ENCODE measurements at places on chromosomes 5 and 9. TPM values are rescaled to one million over a fixed set of nuclear protein-coding genes. Genes with fewer than 3 reads are reported as not detected.

GRCh38 chr5:142446131-142446959, 121.5 kb upstream of the SPRY4 start:
- peaks cover 10% of the 10 kb centered on the region for H3K27me3 ChIP-seq
- H3K4me3 ChIP-seq, result no peak overlapping the region
- H3K4me1 ChIP-seq, result peaks cover 9% of the 10 kb centered on the region
- H3K36me3 ChIP-seq, result no peaks in the 10 kb centered on the region

DNA sequence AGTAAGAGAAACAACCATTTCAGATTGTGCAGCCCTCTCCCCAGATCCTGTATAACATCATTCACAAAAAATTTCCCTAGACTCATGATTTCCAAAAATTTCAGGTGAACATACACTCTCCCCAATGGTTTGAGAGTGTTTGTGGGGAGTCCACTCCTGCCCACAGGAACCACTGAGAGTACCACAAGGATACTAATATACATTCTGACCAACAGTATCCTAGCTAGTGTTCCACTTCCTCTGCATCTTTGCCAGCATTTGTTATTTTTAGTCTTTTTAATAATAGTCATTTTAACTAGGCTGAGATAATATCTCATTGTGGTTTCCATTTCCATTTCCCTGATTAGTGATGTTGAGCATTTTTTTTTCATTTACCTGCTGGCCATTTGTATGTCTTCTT, 155.4 kb downstream of the DTWD2 start:
- no peaks in the 10 kb centered on the region for H3K4me1 ChIP-seq
- no peaks in the 10 kb centered on the region for H3K27me3 ChIP-seq
- H3K36me3 ChIP-seq, result no peaks in the 10 kb centered on the region
- no peak overlapping the region for H3K27ac ChIP-seq
- no peak overlapping the region for H3K4me3 ChIP-seq

GRCh38 chr9:127912296-127912695, 4.5 kb downstream of the ST6GALNAC4 start:
- no peaks in the 10 kb centered on the region for H3K27me3 ChIP-seq
- no peak for DNase-seq
- H3K27ac ChIP-seq, result no peak overlapping the region
- peaks cover 17% of the 10 kb centered on the region for H3K36me3 ChIP-seq
- peaks cover 44% of the 10 kb centered on the region for H3K4me1 ChIP-seq

DNA sequence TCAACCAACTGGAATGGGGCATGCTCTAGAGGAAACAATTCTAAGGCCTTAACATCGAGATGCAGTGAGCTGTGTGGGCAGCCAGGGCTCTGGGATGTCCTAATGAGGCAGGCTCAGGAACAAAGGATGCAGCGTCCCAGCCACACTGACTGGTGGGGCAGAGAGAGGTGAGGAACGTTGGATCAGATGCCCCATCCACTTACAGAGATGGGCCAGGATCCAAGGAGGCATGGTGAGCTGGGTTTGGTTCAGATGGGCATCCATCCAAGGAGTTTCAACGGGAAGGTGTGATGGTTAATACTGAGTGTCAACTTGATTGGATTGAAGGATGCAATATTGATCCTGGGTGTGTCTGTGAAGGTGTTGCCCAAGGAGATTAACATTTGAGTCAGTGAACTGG, 15.5 kb upstream of the MARCHF6 start:
- H3K36me3 ChIP-seq, result no peaks in the 10 kb centered on the region

GRCh38 chr9:72583370-72583769, 62.0 kb downstream of the TMC1 start:
- H3K27me3 ChIP-seq, result peaks cover 3% of the 10 kb centered on the region
- peaks cover 22% of the 10 kb centered on the region for H3K4me1 ChIP-seq
- no peak for DNase-seq
- H3K4me3 ChIP-seq, result no peak overlapping the region
- peaks cover 4% of the 10 kb centered on the region for H3K36me3 ChIP-seq

- H3K4me1 ChIP-seq, result no peaks in the 10 kb centered on the region
- no peaks in the 10 kb centered on the region for H3K36me3 ChIP-seq
- no peak overlapping the region for H3K27ac ChIP-seq
- H3K4me3 ChIP-seq, result no peak overlapping the region
These were observed 11.7 kb downstream of the CAVIN4 start for GRCh38 chr9:100589582-100589981.

DNA sequence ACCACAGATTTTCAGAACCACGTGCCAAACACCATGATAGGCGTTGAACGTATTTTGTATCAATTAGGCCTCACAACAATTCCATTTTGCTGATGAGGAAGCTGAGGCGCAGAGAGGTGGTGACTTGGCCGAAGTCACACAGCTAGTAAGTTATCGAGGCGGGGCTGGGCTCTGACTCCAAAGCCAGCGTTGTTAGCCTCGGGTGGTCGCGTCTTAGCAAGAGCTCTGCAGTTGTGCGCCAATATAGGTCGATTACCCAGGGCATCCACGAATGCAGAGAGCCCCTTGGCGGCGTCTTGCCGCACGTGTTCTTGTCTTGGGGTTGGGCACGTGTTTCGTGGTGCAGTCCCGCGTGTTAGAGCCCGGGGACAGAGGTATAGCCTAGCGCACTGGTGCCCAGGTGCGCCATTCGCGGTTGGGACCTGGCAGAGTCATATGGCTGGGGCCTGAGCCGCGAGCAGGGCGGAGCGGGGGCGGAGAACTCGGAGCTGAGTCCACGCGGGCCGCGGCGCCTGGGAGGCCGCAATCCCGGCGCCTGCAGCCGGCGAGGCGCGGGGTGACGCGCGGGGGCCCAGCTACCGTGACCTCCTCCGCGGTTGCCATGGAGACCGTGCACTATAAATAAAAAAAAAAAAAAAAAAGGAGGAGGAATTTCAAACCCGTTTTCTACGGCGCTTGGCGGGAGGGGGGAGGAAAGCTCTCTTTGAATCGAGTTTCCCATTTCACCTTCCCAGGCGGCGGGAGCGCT, 62.3 kb downstream of the CXXC5 start:
- H3K4me3 ChIP-seq, result peak overlapping the region; percentile 34
- peaks cover 33% of the 10 kb centered on the region for H3K27me3 ChIP-seq
- no peak overlapping the region for H3K27ac ChIP-seq
- no peaks in the 10 kb centered on the region for H3K36me3 ChIP-seq
- DNase-seq, result peak; percentile 42

DNA sequence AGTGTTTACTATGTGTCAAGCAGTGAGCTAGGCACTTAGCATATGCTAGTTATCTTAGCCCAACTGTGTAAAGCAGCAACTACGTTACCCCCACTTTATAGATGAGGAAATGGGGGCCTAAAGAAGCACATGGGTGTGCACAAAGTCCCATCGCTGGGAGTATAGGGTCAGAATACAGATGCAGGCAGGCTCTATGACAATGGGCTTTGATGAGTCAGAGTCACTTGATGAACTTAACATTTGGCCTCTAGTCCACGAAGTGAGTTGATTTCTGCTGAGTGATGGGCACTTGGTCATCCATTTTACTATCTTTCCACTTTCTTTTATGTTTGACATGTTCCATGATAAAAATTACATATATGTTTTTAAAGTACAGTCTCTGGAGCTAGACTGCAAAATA, 204.3 kb downstream of the TRIM32 start:
- H3K27me3 ChIP-seq, result no peaks in the 10 kb centered on the region
- no peak for DNase-seq
- H3K27ac ChIP-seq, result no peak overlapping the region
- no peak overlapping the region for H3K4me3 ChIP-seq
- no peaks in the 10 kb centered on the region for H3K4me1 ChIP-seq

DNA sequence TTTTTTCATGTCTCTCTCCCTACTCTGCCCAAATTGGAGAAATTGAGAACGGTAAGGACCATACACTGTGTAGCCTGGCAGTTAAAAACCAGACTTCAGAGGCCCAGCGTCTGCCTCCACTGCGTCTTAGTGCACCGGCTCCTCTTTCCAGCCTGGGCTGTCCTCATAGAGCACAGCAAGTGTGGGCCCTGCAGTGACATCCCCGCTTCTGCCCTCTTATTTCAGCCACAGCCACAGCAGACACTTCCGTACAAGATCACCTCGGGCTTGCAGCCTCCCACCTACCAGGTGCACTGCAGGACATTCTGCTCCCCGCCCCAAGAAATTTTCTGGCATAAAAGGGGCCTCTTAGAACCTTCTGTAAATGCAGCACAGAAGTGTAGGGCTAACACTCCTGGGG, 21.4 kb upstream of the SMIM23 start:
- peaks cover 2% of the 10 kb centered on the region for H3K36me3 ChIP-seq
- H3K27ac ChIP-seq, result no peak overlapping the region
- DNase-seq, result no peak

GRCh38 chr5:148806520-148806931, 19.9 kb upstream of the ADRB2 start:
- H3K27me3 ChIP-seq, result peaks cover 4% of the 10 kb centered on the region
- peaks cover 45% of the 10 kb centered on the region for H3K4me1 ChIP-seq
- H3K4me3 ChIP-seq, result no peak overlapping the region
- H3K36me3 ChIP-seq, result peaks cover 2% of the 10 kb centered on the region
- no peak for DNase-seq

DNA sequence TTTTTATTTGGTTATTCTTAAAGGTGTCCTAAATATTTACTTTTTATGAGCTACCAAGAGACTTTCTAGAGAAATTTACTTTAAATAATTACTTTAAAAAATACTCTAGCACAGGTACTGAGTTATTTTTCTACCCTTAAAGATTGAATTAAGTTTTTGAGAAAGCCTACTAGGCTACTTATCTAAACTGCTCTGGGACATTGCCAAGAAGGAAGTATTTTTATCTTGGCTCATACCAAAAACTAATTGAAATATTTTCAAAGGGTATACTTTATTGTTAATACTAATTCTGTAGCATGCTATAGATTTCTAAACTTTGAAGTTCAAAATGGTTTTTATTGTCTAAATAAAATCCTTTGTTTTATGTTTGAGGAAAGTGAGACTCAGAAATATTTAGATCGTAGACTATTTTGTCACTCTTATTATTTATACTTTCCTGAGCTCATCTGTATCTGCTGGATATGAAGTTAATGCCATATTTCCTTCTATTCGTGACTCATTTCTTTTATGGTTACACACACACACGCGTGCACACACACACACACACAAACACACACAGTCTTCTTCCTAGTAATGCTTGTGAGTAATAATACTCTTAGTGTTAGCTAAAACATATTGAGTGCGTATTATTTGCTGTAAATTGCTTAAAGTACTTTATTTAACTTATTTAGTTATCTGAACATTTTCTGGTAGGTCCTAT, 89.5 kb downstream of the MAN2A1 start:
- H3K4me1 ChIP-seq, result peaks cover 2% of the 10 kb centered on the region
- no peak overlapping the region for H3K27ac ChIP-seq
- no peaks in the 10 kb centered on the region for H3K27me3 ChIP-seq

- H3K27me3 ChIP-seq, result no peaks in the 10 kb centered on the region
- no peak for DNase-seq
- H3K27ac ChIP-seq, result no peak overlapping the region
- no peak overlapping the region for H3K4me3 ChIP-seq
- no peaks in the 10 kb centered on the region for H3K4me1 ChIP-seq
These were observed 158.0 kb downstream of the DMRT2 start for GRCh38 chr9:1208157-1208556.

GRCh38 chr9:22379272-22379671, 67.4 kb upstream of the DMRTA1 start:
- H3K36me3 ChIP-seq, result no peaks in the 10 kb centered on the region
- no peak overlapping the region for H3K4me3 ChIP-seq
- H3K27me3 ChIP-seq, result no peaks in the 10 kb centered on the region
- H3K4me1 ChIP-seq, result no peaks in the 10 kb centered on the region
- H3K27ac ChIP-seq, result no peak overlapping the region
- DNase-seq, result no peak

- H3K27me3 ChIP-seq, result peaks cover 7% of the 10 kb centered on the region
- H3K4me1 ChIP-seq, result no peaks in the 10 kb centered on the region
- H3K27ac ChIP-seq, result no peak overlapping the region
- H3K36me3 ChIP-seq, result no peaks in the 10 kb centered on the region
- no peak for DNase-seq
- no peak overlapping the region for H3K4me3 ChIP-seq
These were observed 19.0 kb downstream of the FOXB2 start for GRCh38 chr9:77038281-77039036.

- peaks cover 35% of the 10 kb centered on the region for H3K36me3 ChIP-seq
- H3K4me1 ChIP-seq, result peaks cover 42% of the 10 kb centered on the region
- H3K27ac ChIP-seq, result no peak overlapping the region
These were observed 43.1 kb downstream of the TNFAIP8 start for GRCh38 chr5:119398727-119399466.

Gene ESM1
- not detected for total RNA-seq

Gene AIF1L
- total RNA-seq, result 0.37 TPM

Gene SPINK13
- not detected for total RNA-seq

Gene MSX2
- 0.17 TPM for total RNA-seq

Gene RNF208
- 2.1 TPM for total RNA-seq

Gene TAF11L4
- total RNA-seq, result not detected

Measured in activated CD4-positive, alpha-beta T cell treated with anti-CD3 and anti-CD28 coated beads, Interleukin-2, amount 10 ng/mL, durations not matched to agents 7 days and 5 days (primary cell).